CD4-positive, alpha-beta T cell (primary cell): ENCODE measurements at places on chromosomes 1 and 21. TPM values are rescaled to one million over a fixed set of nuclear protein-coding genes. Genes with fewer than 3 reads are reported as not detected.

KMO gene
- not detected for total RNA-seq

PRR9 gene
- total RNA-seq: not detected

TRNP1 gene
- 0.19 TPM for total RNA-seq

S100A8 gene
- total RNA-seq: 23.8 TPM

DARS2 gene
- 1.7 TPM for total RNA-seq

EFCAB7 gene
- total RNA-seq: 5.7 TPM

DMRTA2 gene
- total RNA-seq: not detected

AK5 gene
- 32.0 TPM for total RNA-seq

ODR4 gene
- total RNA-seq: 21.3 TPM

CFAP141 gene
- not detected for total RNA-seq

ATP1A4 gene
- 0.22 TPM for total RNA-seq

TMEM269 gene
- total RNA-seq: 1.1 TPM

KCNE1 gene
- total RNA-seq: not detected

HRNR gene
- total RNA-seq: not detected

STYXL2 gene
- not detected for total RNA-seq

KIF21B gene
- total RNA-seq: 64.5 TPM

CELF3 gene
- not detected for total RNA-seq

CD1B gene
- not detected for total RNA-seq

GDAP2 gene
- 18.1 TPM for total RNA-seq

PAQR6 gene
- 3.6 TPM for total RNA-seq

KCNA3 gene
- 118 TPM for total RNA-seq

DNA sequence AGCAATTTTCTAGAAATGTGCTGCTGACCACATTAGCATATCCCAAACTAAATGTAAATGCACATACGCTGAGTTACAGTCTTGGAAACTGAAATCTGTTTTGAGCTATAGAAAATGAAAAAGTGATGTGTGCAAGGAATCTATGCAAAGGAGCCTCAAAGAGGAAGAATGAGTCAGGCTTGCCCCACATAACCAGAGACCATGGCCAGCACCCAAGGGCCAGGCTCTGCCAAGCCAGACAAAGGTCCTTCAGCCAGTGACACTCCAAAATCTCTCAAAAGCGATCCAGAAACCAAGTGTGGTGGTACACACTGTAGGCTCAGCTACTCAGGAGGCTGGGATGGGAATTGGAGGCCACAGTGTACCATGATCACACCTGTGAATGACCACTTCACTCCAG lies 195.2 kb downstream of the TOMM20 start:
- DNase-seq: no peak

DNA sequence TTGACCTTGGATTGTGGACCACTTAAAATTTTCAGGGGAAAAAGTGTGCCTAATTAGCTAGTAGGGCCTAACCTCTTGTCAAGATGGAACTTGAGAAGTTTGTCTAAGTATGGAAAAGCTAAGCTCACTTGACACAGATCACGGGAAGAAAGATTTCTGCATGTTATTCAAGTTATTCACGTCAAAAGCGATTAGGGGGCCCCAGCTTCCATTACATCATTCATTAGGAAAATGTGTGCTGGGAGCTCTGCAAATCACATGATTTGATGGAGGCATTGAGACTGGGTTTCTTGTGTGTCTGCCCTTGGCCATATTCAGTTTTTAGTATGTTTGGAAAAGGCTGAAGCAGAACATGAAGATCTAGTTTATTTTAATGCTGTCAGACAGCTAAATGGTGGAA lies 15.5 kb upstream of the POGZ start:
- DNase-seq: no peak

DNA sequence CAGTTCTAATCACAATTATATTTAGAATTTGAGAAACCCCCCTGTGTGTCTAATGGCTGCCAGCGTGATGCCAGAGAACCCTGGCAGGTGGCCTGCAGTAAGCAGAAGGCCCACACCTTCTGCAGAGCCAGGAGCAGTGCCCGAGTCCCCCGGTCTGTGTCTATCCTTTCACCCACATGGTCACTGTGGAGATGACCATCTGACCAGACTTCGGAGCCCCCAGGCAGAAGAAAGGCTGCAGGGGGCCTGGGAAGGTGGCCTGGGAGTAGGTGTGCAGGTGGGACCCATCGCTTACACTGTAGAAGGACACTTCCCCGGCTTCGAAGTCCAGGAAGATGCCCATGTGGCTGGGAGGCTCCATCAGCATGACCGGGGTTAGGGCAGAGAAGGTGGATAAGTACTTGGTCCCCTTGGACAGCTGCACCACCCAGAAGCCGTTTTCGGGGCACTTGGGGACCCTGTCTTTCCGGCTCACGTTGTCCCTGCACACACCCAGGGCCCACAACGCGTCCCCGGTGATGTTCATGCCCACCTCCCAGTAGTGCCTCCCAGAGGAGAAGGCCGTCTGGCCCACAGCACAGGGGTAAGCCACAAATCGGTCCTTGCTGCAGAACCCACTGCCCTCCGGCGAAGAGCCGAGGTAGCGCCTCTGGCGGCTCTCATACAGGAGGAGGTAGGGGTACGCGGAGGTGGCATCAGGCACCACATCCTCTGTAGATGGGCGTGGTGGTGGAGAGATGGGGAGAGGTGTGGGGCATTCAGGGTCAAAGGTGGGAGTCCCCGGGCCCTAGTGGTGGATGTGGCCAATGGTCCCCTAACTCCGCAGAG lies 1.6 kb upstream of the TRIM11 start:
- DNase-seq: no peak

GRCh38 chr1:175040324-175040879 lies 17.2 kb upstream of the MRPS14 start:
- DNase-seq: no peak

GRCh38 chr1:194387531-194387930 lies 1201.1 kb upstream of the B3GALT2 start:
- DNase-seq: no peak

- no peak for DNase-seq
Observed at GRCh38 chr1:25023826-25024225, 93.8 kb upstream of the RUNX3 start.

GRCh38 chr1:169287280-169287679 lies 80.3 kb downstream of the NME7 start:
- DNase-seq: no peak

DNA sequence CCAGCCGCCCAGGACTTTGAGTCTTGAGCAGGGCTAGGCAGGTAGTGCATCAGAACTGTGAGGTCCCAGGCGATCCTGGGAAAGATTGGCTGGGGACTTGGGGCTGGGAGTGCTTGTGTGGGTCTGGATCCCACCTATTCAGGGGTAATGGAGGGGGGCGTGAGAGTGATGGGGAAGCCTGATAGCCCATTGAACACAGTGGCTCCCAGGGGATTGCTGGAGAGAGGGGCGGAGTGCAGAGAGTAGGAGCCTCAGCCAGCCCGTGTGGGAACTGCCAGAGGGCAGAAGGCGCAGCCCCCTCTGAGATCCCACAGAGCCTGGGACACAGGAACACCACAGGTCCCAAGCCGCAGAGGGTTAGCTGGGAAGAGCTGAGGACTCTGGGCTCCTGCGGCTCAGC lies 19.3 kb upstream of the PDZK1IP1 start:
- no peak for DNase-seq

- no peak for DNase-seq
Observed at GRCh38 chr1:59675936-59676335, 138.8 kb upstream of the HOOK1 start.

- DNase-seq: no peak
Observed at GRCh38 chr1:183932412-183932811, 105.1 kb downstream of the COLGALT2 start.

GRCh38 chr1:71414179-71414578 lies 333.3 kb upstream of the ZRANB2 start:
- DNase-seq: no peak

GRCh38 chr21:45149021-45149420 lies 74.6 kb downstream of the ADARB1 start:
- no peak for DNase-seq

DNA sequence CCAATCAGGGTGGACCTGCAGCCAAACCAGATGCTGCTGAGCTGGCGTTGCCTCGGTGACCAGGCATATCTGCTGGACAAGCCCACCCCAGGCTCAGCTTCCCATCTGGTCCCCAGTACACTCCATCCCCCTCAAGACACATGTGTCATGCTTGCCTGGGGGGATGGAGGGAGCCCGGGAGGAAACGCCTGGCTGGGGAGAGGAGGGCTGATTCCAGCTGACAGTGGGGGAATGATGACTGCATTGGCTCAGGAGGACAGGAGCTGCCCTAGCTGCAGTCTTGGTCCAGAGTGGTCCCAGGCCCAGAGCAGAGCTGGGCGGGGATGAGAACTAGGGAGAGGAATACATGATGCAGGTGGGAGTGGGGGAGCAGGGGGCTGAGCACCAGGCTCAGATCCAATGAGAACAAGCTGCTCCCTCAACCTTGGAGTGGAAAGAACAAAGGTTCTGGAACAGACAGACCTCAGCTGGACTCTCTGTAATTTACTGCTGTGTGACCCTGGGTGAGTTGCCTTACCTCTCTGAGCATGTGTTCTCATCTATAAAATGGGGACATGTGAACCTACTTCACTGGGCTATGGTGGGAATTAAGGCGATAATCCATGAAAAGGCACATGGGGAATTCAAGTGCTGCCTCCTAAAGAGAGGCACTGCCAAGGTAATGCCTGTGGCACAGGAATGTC lies 23.1 kb upstream of the ECE1 start:
- DNase-seq: no peak

DNA sequence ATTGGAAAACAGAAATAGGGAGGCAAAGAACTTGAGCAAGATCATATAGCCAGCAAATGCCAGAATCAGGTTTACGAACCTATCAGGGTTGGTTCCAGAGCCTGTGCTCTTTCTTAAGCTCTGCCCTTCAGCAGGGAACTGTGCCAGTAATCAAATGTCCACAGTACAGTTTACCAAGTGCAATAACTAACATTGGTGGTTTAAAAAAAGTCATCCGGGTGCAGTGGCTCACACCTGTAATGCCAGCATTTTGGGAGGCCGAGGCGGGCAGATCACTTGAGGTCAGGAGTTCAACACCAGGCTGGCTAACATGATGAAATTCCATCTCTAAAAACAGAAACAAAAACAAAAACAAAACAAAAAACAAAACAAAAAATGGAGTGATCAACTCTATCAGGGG lies 182.7 kb downstream of the LMX1A start:
- DNase-seq: no peak

DNA sequence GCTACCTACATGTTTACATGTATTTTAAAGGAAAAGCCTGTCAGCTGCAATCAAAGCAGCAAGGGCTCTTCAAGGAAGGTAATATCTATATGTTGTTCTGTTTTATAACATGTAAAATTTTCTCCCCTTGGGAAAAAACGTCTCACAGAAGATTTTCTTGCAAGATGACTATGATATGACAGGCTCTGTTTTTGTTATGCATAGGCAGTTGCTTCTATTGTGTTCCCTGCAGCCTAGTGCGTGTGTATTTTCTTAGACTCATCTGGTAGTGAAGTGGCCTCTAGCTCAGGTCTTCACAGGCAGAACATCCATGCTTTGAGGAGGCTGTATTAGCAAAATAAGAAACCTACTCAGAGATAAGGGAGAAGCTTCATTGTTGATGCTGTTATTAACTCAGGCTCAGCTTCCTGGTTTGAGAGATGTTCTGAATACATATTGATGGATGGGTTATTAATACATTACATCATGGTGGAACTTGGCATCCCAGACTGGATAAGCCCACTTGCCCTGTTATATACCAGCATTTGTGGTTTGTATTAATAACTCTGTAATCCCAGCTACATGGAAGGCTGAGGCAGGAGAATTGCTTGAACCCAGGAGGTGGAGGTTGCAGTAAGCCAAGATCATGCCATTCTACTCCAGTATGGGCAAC lies 35.8 kb downstream of the LAMC1 start:
- DNase-seq: no peak

- DNase-seq: no peak
Observed at GRCh38 chr1:179814546-179814838, 63.1 kb downstream of the TOR1AIP2 start.

DNA sequence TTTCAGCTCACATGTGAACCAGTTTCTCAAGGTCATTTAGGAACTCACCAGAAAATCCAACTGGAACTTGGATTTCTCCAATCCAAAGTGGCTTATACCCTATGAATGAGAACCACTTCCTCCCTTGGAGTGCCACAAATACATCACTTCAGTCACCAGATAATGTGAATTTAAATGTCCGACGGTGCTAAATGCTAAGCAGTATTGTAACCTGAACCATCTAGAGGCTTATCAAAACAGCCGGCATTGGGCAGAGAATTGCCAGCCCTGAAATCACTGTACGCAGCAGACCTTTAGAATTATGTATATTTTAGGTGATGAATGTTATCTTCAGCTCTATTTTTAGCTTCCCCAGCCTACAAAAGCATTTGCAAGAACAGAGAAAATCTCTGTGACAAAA lies 76.8 kb upstream of the COX20 start:
- DNase-seq: no peak

GRCh38 chr1:201169971-201170532 lies 15.8 kb upstream of the TMEM9 start:
- DNase-seq: no peak

- DNase-seq: no peak
Observed at GRCh38 chr21:42110691-42111469, 39.8 kb downstream of the UMODL1 start.

DNA sequence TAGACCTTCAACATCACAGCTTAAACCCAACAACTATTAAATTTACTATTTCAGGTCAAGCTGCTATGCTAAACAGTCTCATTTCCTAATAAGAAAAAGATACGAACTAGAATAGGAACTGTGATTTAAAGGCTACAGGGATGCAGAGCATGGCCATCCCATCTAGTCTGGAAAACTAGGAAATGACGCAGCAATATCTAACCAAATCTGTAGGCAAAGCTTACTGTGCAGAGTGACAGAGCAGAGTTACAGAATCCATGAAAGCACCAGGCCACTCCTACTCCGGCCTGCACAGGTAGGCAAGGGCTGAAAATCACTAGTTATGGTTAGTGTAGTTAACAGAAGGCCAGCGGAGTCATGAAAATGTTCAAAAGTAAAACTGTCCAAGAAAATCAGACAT lies 2.1 kb downstream of the HLCS start:
- no peak for DNase-seq

DNA sequence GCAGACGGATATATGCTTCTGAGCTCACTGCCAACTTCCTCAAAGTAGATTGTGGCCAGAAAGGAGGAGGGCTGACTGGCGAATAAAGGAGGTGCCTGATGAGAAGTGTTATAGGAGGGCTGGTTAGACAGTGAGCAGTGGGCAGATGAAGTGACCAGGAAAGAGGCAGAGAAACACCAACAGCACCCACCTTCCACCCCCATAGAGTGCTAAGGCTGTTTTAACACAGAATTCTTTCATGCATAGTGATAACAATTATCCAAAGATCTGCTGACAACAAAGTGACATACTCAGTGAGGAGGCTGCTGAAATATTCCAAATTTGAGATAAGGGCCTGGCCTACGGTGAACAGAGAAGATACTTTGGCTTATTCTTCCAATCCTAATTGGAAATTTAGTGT lies 21.2 kb upstream of the MTR start:
- no peak for DNase-seq

- no peak for DNase-seq
Observed at GRCh38 chr1:94031591-94031990, 89.4 kb downstream of the ABCA4 start.
